ENCODE measurements at places on chromosomes 7 and 10.

DNA sequence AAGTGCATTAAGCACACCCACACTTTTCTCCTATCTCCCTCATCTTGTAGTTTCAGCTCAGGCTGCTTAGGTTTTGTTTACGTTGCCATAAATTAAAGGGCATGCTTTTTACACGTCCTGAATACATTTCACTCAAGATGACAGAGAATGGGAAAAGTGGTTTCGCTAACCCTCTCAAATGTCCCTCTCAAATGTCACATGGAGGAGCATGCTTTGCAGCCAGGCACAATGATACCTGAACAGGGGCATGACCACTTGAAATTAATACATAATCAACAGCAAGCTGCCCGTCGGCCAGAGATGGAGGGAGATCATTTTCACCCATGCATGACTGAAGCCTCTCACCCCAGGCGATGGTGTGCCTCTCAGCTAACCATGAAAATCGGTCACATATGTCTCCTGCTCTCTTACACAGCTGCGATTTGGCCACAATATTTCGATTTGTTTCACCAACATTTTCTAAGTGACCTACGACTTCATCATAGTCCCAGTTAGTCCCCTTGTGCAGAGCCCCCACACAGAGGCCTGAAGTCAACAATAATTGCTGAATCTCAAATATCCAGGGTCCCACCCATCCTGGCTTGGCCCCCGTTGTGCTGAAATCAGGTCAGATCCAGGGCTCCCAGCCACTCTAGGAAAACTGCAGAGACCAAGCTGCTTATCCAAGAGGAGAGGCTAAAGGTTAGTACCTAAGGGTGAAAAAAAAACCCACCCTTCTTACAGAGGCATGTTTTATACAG, 373.9 kb upstream of the NFE2L3 start:
- no peak for DNase-seq

DNA sequence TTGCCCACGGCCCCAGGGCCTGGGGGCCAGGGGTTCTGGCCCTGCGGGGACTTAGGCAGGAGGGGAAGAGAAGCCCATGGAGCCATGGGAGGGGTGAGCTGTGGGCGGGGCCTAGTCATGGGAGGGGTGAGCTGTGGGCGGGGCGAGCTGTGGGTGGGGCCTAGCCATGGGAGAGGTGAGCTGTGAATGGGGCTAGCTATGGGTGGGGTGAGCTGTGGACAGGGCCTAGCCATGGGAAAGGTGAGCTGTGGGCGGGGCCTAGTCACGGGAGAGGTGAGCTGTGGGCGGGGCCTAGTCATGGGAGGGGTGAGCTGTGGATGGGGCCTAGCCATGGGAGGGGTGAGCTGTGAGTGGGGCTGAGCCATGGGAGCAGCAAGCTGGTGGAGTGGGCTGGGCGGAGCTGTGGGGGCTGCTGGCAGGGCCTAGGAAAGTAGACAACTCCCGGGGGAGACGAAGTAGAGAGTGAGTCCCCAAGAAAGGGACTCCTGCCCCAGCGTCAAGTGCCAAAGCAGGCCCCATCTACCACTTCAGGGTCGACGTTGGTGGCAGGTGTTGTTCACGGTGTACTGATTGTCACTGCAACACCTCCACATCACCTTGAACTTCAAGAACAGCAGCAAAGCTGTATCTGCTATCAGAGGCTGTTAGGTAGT, 19.2 kb upstream of the TTYH3 start:
- DNase-seq = no peak

- DNase-seq = no peak
Measured at GRCh38 chr10:22478555-22479334, 133.4 kb downstream of the SPAG6 start.

- no peak for DNase-seq
Measured at GRCh38 chr7:2928613-2929311, 84.7 kb upstream of the GNA12 start.

- DNase-seq = no peak
Measured at GRCh38 chr10:112565434-112566053, 118.5 kb downstream of the VTI1A start.

GRCh38 chr7:131328377-131329175, 900 bp downstream of the MKLN1 start:
- DNase-seq = no peak

DNA sequence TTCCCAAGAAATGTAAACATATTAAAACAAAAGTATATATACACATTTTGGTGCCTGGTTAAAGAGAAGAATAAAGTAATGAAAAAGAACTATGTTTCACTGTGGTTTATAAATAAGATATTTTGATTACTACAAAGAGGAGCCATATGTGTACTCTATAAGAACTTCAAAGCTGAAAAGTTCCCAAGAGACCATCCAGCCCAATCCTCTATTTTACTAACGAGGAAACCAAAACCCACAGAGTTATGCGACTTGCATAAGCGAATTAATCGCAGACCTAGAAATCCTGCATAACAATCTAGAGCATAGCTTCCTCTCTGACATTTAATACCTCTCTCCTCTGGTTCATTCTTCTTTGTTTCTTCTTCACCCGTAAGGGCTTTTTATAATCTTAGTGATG, 937.1 kb downstream of the CNTNAP2 start:
- DNase-seq = no peak

DNA sequence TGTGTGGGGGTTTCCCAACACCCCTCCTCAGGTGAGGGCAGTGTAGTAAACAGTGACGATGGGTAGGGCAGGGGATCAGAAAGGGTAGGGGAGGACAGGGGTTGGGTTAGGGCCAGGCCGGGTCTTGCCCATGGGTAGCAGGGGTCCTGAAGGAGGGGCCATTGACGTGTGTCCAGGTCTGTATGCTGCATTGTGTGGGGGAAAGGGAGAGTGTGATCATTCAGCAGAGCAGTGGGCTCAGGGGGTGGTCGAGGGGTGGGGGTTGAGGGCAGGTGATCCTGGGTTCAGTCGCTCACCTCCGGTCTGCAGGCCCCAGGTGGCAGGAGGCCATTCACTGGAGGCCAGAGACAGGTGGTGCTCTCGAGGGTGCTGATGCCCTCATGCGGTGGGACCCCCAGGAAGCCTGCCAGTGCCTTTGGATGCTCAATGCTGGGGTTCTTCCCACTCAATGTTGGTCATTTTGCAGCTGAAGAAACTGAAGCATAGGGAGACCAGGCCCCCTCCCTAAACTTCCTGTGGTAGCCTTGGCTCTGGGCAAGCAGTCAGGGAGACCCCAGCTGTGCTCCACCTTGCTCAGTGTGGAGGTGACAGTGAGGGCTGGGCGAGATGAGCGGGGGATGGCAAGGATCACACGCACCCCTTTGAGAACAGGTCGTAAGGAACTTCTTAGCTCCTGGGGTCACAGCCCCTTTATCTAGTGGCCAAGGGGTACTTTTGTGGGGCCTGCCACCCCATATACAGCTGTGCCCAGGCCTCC, 48.8 kb upstream of the CAMK2B start:
- DNase-seq = no peak

- no peak for DNase-seq
Measured at GRCh38 chr7:55020466-55020871, 1.7 kb downstream of the EGFR start.

- no peak for DNase-seq
Measured at GRCh38 chr10:97685395-97685958, 1.6 kb downstream of the AVPI1 start.

DNA sequence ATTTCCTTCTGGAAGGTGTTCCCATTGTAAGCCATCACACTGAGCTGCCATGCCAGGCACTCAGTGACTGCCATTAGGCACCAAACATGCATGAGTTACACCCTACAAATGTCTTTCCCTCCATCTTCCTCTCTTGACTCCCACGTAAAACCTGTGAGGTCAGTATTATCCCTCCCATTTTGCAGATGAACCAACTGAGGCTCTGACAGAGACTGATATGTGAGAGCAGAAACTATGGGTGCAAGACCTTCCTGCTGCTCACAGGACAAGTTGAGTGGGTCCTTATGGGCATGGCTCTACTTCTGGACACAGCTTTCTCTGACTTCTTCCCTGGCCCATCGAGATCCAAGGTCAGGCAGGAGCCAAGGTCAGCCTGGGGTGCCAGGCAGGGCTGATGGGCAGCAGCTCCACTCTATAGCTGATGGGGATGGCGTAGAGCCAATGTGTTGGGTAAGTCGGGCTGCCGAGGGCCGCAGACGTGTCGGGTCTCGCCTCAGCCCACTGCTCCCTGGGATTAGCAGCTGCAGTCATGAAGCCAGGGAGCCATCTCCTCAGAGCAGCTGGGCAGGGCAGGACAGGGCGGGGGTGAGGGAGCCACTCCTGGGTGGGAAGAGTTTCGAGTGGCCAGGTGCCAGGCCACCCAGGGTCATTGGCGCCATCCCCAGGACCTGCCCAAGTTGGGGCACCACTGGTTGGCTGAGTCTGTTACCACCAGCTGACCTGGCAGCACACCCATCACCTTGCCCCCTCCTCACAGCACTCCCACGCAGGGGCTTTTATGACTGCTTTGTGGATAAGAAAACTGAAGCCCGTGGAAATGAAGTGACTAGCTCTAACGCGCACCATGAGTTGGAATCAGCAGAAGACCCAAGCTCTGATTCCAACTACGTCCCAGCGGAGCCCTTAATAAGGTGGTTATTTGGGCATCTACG, 117.8 kb upstream of the ZMIZ1 start:
- no peak for DNase-seq

DNA sequence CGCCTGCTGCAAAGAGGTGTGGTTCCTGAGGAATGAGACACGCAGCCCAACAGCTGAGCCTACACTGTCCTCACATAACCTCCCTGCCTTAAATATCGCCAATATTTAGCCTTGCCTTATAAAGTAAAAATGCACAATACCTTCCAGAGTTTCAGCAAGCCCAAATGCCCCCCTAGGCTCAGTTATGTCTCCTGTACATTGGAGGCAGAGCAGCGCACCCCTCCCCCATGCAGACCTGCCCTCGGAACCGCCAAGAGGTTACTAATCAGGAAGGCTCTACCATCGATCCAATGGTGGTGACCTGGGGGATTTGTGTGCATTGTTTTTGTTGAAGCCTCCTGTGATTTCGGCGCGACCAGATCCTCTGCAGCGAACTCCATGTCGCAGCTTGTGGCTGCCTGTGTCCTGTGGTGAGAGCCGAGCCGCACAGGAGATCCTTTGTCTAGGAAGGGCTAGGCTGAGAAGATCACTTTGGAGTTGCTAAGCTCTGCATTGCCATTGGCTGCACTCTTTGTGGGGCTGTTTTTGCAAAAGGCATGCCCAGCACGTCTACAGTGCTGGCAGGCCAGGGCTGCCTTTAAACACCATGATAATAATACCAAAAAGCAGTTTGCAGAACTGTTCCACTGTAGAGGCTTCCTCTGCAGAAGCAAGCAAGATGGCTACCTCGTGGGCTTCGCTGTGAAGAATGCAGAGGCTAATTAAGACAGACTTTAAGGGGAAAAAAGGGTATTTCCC, 40.1 kb downstream of the TET1 start:
- peak; percentile 18 for DNase-seq

DNA sequence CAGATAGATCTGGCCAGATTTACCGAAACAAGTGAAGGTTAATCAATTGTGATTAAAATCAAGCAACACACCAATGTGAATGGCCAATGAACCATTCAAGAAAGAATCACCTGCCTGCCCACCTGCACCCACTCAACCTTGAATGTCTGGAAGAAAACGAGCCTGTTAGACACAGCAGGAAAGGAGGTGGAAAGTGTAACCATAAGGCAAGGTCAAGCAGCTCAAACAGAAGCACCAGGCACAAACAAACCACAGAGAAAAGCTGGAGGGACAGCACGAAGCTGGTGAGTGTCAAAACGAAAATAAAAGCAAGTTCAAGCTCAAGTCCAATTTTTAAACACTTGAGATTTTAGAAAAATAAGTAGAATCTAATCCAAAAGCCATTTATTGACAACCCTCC, 64.9 kb downstream of the STEAP1B start:
- no peak for DNase-seq

DNA sequence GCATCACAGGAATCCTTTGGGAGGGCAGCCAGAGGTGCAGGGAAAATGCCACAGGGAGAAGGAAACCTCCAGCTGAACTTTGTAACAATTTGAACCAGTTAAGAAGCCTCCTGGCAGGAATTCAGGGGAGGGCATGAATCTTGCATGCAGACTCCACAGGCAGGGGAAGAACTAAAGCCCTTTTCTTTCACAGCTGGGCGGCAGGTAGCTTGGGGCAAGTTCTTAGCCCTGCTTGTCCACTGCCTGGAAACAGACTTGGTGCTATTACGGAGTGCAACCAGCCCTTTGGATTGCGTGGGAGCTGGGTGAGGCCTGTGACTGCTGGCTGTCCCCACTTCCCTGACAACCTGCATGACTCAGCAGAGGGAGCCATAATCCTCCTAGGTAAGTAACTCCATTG, 51.7 kb upstream of the ADAM12 start:
- DNase-seq = no peak

DNA sequence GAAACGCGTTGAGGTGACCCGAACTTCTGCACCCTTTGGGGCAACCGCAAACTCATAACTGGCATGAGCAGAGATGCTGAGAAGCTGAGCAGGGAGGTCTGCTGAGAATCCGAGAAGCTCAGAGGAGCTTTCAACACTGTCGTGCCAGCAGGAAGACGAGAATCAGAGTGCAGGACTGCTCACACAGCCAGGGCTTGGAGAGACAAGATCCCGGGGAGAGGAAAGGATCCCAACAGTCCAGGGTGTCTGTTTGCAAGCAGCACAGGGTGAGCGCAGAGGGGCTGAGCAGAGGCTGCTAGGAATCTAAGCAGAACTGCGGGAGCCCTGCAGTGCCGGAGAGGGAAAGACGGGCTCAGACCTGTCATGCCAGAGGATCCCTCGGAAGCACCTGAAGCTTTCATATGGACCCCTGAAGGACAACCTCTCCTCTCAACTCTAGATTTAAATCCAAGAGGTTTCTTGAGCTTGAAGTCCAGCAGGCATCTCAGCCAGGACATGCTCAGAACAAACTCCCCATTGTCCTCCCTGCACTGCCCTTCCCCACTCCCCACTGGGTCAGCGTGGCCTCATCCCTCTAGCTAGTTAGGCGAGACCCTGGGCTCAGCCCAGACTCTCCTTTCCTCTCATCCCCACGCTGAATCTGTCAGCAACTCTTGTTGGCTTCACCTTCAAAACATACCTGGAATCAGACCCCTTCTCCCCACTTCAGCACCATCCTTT, 40.7 kb downstream of the FOXL3 start:
- no peak for DNase-seq

GRCh38 chr7:28329661-28330363, 82.5 kb upstream of the CREB5 start:
- DNase-seq = peak; percentile 55

DNA sequence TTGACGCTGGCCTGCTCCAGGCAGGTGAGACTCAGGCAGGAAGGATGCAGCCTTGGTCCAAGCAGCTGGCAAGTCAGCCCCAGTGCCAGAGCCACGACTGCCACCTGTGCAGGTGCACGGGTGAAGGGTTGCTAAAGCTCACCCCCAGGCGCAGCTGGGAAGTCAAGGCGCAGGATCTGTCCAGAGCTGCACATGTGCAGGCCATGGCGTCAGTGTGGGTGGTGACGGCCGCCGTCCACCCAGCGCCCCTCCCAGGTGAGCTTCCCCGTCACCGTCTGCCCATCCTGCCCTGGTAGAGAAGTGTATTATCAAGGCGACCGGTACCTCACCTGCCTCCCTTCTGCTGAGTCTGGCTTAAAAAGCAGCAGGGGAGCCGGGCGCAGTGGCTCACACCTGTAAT, 110.1 kb downstream of the MAD1L1 start:
- no peak for DNase-seq

DNA sequence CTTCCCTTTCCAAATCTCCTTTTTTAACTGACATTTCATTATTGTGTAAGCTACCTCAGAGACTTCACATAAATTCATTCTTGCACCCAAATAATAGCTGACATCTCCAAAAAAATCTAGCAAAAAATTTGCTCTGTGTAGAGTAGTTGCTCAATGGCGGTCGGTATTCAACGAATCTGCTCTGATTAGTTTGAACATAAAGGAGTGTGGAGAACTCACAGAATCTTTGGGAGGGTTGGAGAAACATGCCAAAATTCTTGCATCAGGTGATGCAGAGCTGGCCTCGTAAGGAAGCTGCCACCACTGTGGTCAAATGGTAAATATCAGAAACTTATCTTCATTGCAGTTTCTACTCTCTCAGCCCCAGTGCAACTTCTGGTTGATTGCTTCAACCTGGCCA, 201.2 kb upstream of the MDFIC start:
- DNase-seq = no peak
